Thoracic aorta endothelial cell (primary cell): ENCODE measurements at places on chromosomes 3 and 15. TPM values are rescaled to one million over a fixed set of nuclear protein-coding genes. Genes with fewer than 3 reads are reported as not detected.

Gene NLGN1
- 52.5 and 55.5 TPM in 2 replicates for total RNA-seq

Gene C3orf22
- total RNA-seq, result not detected in 2 replicates

Gene ACAN
- total RNA-seq, result 0.22 and 0.40 TPM in 2 replicates

Gene ZNF280D
- total RNA-seq, result 42.8 and 57.0 TPM in 2 replicates

Gene COL6A5
- not detected in 2 replicates for total RNA-seq

Gene DCBLD2
- 76.0 and 143 TPM in 2 replicates for total RNA-seq

Gene SLCO3A1
- total RNA-seq, result 3.3 and 4.6 TPM in 2 replicates

Gene CCR3
- not detected in 2 replicates for total RNA-seq

Gene PARP9
- total RNA-seq, result 13.8 and 17.8 TPM in 2 replicates

Gene BUB1B
- total RNA-seq, result 41.0 and 78.3 TPM in 2 replicates

Gene BTLA
- not detected in 2 replicates for total RNA-seq

Gene ARL6IP5
- 120 and 123 TPM in 2 replicates for total RNA-seq

Gene XCR1
- total RNA-seq, result not detected in 2 replicates

Gene RGMA
- total RNA-seq, result 0.14 TPM in 1 of 2 replicates, not detected in the other

Gene ITIH1
- total RNA-seq, result not detected in 2 replicates
